ENCODE measurements at places on chromosomes 13 and 19.

- no peak for DNase-seq
These were observed 567.5 kb downstream of the MYO16 start for GRCh38 chr13:109196948-109197347.

GRCh38 chr19:40693150-40693788 lies 2.8 kb upstream of the NUMBL start:
- no peak for DNase-seq

DNA sequence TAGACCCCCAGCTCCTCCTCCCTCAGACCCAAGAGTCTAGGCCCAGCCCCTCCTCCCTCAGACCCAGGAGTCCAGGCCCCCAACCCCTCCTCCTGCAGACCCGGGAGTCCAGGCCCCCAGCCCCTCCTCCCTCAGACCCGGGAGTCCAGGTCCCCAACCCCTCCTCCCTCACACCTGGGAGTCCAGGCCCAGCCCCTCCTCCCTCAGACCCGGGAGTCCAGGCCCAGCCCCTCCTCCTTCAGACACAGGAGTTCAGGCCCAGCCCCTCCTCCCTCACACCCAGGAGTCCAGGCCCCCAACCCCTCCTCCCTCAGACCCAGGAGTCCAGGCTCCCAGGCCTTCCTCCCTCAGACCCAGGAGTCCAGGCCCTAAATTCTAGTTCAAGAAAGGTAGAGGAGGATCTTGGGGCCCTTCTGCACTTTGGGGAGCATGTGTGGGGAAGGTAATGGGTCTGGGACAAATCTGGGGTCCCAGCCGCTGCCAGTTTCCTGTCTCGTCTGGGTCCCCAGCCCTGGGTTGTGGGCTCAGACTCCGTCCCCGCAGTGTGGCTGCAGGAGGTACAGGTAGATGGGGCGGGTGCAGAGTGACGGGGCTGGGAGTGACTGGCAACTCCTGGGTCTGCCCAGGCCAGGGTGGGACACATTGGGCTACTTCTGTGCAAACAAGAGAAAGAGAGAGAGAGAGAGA lies 3.2 kb upstream of the TMEM190 start:
- no peak for DNase-seq

DNA sequence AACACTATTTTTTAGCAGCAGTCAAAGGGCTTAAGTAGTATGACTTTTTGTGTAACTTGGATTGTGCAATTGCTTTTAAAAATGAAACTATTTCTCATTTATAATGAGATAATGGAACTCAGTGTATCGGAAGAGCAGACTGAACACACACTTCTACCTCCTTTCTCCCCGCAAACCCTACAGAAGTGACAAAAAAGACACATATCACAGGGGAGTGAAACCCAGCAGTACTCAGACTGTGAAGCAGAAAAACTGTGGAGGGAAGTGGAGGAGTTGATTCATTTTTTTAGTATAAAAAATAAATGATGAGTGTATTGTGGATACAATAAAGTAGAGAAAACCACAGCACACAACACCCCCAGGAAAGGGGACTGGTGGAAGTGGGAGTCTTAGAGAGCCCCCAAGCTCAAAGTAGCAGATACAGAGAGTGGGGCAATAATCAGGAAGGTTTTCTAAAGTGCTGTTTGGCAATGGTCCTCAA lies 9.7 kb downstream of the LPAR6 start:
- DNase-seq, result no peak

- DNase-seq, result no peak
These were observed 391.5 kb upstream of the MIR17HG start for GRCh38 chr13:90956031-90956430.

- no peak for DNase-seq
These were observed 98.7 kb upstream of the KL start for GRCh38 chr13:32917504-32917903.

GRCh38 chr19:6802336-6803035 lies 30.0 kb downstream of the VAV1 start:
- peak; percentile 64 for DNase-seq

GRCh38 chr19:12669270-12670158 lies 2.9 kb downstream of the WDR83 start:
- DNase-seq, result peak; percentile 64

DNA sequence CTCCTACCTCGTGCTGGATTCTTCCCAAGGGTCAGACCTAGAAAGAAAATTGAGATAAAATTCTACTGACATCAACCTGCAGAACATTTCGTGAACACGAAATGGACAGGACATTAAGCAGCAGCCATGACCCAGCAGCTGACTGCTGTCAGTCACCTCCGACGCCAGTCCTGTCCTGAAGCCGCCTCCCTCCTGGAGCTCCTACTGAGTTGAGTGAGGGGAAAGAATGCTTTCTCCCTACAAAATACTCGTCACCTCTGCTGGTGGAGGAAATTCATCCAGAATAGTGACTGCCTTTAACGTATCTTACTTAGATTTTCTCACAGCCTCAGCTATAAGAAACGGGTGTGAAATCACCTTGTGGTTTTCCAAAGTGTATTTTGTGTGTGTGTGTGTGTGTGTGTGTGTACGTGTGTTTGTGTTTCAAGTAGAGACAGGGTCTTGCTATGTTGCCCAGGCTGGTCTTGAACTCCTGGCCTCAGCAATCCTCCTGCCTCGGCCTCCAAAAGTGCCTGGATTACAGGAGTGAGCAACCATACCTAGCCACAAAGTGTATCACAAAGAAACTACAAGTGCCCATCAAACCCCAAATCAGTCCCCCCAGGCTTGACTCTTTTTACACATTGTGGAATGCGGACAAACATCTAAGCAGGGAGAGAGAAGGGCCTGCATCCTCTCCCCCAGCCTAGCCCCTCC lies 2.3 kb upstream of the C13orf42 start:
- no peak for DNase-seq

DNA sequence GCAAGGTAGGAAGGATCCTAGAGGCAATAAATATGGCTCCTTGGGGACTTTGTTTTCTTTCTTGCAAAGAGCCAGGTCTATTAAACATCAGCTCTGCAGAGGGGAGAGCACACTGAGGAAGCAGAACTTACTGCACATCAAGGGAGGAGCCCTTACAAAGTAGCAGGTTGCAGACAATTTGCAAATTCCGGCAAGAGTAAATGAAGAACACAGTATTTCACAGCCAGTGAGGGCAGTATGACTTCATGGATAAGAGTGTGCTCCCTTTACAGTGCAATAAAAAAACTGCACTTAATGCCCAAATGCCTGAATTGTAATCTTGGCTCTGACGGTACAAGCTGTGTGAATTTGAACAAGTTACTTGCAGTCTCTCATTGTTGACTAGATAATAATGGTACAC lies 75.5 kb downstream of the STARD13 start:
- DNase-seq, result no peak

- no peak for DNase-seq
These were observed 7.2 kb downstream of the SLITRK5 start for GRCh38 chr13:87678372-87678752.

DNA sequence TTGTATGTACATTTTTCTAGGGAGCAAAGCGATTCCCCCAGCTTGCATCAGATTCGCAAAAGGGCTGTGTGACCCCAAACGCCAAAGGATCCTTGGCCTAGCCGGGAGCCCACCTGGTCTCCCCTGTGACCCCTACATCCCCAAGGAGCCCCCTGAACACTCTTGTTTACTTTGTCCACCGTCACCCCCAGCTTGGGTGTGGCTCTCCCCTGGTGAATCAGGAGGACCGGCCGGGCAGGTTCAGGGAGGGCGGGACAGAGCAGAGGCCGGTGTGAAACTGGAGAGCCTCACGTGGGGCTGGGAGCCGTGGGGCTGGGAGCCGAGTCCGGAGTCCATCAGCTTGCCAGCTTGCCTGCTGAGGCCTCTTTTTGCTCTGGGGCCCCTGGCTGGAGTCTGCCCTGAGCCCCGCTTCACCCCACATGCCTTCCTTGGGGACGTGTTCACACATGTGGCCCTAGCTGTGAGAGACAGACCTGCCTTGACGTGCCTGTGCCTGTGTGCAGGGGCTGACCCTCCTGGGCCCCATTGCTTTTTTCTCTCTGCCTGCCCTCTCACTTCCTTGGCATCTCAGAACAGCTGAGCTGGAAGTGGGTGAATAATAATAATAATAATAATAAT lies 2.0 kb downstream of the ITPKC start:
- DNase-seq, result no peak

- no peak for DNase-seq
These were observed 75.9 kb upstream of the DOCK9 start for GRCh38 chr13:99053636-99054233.

DNA sequence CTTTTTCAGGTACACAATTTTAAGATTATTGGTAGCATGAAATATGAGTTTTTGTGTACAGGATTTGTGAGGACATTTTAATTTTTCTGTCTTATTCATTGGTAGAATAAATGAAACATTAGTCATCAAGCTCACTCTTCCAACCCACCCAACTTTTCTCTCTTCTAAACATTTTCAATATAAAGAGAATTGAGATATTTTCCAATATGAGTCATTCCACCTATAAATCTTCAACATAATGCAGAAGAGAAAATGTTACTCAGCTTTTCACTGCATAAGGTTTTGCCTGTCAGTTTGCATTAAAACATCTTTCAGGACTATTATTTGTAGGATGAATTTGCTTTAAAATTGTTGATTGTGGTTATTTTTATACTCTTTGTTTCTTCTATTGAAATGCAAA lies 330.7 kb downstream of the PCDH20 start:
- no peak for DNase-seq

GRCh38 chr13:40534456-40534855 lies 132.0 kb downstream of the FOXO1 start:
- no peak for DNase-seq

DNA sequence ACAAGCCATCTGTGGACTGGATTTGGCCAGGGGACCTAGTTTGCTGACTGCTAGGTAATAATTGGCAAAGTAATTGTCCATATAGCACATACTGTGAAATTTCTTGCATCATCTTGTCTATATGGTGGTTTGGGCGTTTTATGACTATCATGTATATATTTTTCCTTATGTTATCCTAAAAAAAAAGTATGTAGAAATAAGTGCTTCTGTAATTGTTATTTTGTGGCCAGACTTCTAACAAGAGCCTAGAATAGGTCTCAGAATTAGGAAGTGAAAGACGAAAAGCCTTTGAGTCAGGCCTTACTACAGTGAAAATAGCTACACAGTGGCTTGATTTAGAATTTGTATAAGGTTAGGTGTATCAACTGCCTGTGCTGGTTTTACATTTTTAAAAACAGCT lies 4.2 kb downstream of the FNDC3A start:
- no peak for DNase-seq

GRCh38 chr19:1213391-1214286 lies 8.1 kb downstream of the STK11 start:
- DNase-seq, result no peak

- no peak for DNase-seq
These were observed 74.0 kb upstream of the ZNF30 start for GRCh38 chr19:34852669-34853068.

GRCh38 chr19:19468424-19469050 lies 46.8 kb downstream of the TSSK6 start:
- no peak for DNase-seq

DNA sequence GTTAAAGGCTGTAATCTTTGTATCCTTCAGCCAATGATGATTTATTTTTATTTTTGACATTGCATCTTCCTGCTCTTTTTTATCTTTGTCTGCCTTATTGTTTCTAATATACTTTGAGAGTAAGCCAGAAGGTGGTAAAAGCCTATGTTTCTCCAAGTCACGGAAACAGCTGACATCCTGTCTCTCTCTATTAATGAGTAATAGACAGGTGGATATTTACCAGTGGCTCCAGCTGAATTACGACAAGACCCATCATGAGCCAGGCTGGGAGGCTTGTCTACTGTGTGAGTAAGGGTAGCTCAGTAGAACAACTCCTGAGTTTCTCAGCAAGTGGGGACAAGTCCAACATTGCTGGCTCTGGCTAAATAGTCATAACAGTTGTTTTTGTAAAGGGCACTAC lies 166.6 kb downstream of the NDFIP2 start:
- DNase-seq, result no peak

DNA sequence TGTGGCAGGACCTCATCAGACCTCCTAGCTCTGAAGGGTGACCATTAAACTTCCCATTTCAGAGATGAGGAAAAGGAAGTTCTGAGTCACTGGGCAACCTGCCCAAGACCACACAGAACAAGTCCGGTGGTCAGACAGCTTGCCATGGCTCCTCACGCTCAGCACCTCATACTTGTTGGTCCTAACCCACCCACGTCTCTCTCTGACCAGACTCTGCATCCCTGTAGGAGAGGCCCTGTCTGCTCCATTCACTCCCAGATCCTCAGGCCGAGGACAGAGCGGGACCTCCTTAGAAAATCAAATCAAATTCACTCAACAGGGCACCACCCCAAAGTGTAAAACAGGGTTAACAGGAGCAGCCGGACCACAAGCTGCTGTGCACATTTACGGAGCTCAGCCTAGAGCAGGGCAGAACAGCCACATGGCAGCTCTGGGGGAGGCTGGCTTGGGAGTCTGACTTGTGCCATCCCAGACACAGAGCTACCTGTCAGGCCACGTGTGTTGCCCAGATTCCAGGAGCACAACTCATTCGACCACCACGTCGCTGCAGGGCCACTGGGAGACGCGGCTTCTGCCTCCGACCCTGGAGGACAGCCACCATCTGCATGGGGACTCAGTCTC lies 1.7 kb downstream of the MIER2 start:
- DNase-seq, result no peak

DNA sequence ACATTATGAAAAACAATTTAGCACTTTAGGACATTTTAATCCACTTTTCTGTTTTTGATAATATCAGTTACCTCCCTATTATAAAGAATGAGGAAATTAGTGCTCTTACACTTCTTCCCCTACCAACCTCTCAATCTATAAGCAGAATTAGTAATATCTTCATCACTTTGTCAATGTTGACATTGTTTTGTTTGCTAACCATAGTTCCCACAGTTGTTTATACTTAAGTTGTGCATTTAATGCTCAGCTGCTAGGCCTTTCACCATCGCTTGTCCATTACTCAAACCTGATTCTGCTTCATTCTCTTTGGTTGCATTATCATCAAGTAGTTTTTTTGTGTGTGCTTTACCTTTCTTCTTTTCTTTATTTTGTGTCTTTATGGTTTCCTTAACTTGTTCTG lies 132.1 kb downstream of the CDK8 start:
- no peak for DNase-seq

DNA sequence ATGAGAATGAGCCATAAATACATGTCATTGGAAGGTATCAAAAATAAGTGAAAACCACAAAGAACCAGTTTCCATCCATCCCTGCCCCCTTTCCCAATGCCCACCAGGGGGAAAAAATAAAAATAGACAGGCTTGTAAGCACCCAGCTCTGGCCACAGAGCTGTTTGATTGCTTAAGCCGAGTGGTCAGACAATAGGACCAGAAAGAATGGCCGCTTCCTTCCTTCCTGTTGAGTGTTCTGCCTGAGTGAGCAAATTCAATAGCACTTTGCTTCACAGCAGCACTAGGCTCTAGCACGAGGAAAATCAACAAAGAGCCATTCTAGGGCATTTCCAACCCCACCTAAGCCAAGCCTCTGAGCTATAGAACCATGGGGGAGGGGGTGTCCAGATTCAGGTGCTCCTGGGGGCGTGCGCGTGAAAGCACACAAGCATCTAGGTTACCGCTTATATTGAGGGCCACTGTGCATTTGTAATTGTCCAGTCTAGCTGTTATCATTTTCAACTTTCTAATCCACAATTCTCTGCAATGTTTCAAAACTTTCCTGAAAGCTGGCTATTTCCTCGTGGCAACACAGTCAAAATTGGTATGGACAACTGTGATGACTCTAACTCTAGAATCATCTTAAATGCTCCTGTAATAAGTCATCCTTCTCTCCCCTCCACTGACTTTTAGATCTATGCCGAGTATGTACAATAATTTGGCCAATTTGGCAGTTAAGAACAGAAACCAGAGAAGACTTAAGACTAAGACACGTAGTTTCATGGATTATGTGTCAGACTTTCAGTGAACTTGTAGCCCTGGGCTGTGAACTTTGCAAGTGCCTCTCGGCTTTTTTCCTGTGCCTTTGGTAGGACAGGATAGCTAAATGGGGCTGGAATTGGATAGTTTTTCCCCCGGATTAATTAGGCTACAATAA lies 64.3 kb downstream of the SPRY2 start:
- DNase-seq, result no peak
